ENCODE measurements at places on chromosomes 7 and 10.

- DNase-seq = no peak
Observed at GRCh38 chr7:47957156-47957555, 8.9 kb upstream of the PKD1L1 start.

- DNase-seq = no peak
Observed at GRCh38 chr7:4906682-4907081, 23.2 kb upstream of the RADIL start.

DNA sequence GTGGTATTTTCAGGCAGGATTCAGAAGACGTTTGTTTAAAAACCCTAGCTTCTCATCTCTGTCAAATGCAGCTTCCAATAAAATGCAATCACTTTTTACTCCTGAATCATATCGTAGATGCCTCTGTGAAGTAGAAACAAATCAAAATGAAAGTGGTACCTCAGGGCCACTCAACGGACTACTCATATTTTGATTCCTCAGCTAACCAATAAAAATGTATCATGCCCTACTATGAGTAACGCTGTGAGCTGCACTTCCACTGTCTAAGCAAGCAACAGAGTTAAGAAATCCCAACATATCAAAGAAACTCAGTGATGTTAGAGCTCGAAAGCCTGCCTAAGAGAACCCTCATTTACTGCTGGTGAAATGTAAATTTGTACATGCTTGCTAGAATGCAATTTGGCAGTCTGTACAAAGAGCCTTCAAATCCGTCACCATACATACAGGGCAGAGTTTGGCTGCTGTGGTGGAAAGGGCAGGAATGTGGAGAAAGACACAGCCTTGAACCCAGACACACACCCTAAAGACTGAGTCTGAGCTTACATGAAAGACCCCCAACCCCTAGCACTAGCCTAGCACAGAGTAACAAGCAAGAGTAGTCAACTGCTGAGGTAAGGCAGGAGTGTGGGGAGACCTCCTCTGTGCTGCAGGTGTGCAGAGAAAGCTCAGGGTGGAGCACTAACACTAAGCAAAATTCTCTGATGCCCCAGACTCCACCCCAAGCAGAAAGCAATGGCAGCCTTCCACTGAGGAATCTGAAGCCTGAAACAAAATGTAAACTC, 151.5 kb downstream of the ANK3 start:
- DNase-seq = no peak

GRCh38 chr7:51446785-51447184, 130.2 kb upstream of the COBL start:
- no peak for DNase-seq

- no peak for DNase-seq
Observed at GRCh38 chr7:126569402-126569801, 683.3 kb downstream of the GRM8 start.
